ENCODE measurements at places on chromosomes 16 and 17.

DNA sequence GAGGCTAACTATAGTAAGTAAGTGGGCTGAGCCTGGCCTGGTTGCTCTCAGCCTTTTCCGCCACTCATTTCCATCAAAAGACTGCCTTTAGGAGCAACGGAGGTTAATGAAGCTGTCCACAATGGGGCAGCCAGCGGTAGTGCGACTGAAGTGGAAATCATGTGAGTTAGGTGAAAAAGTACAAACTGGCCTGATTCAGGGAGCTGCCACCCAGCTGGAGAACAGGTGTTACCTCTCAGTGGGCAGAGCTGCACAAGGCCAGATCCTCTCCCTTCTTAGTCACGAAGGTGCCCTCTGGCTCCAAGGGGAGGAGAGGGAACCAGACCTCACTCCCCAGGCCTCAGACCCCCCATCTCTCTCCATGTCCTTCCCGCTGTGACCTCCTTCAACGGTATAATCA, 34.4 kb upstream of the CDRT4 start:
- no peak for DNase-seq

GRCh38 chr16:70767377-70768202, 33.4 kb downstream of the VAC14 start:
- DNase-seq: no peak

DNA sequence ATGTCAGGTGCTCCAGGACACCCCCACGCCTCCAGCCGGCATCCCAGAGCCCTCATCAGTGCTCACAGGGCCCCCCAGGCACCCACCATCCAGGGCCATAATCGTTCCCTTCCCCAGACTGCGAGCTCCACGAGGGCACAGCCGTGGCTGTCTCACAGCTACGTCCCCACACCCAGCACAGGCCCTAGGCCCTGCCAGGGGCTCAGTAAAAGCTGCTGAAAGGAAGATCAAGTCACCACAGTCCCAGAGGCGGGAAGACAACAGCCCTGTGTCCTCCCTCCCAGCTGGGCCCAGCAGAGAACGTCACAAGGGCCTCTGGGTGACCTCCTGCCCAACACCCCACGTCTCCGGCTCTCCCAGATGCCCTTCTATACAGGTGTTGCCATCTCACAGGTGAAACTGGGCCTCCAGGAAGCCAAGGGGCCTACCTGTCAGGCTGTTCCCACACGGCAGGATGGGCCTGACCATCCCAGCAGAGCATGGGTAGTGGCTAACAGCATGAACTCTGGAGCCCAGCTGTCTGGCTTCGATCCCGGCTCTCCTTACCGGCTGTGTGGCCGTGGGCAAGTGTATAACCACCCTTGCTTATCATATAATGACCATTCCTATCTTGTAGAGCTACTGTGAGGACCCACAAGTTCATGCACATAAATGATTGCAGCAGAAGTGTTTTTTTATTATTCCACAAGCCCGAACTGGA, 17.9 kb downstream of the ARL2BP start:
- DNase-seq: no peak

DNA sequence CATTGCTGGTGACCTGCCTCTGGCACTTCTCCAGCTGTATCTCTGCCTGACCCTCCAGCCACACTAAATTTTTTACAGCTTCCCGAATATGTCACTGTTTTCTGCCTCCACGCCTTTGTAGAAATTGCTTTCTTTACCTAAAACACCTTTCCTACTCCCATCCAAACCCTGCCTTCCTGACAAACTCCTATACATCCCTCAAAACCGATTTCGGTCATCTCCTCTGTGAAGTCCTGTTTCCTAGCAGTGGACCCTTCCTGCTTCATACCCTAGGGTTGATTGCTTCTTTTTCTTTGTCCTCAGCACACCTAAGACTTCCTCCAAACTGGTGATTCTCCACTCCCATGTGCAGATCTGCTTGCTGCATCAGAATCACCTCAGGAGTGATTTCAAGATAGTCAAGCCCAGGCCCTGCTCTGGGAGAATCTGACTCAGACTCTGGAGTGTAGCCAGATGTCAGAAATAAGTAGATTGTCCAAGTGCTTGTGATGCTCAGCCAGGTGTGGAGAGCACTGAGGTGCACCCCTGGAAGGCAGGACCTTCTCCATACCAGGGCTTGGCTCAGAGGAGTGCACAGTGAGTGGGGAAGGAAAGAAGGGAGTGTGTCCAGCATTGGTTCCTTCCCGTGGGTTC, 184.2 kb downstream of the COPRS start:
- no peak for DNase-seq

GRCh38 chr17:40433551-40434415, 9.5 kb upstream of the IGFBP4 start:
- DNase-seq: no peak

DNA sequence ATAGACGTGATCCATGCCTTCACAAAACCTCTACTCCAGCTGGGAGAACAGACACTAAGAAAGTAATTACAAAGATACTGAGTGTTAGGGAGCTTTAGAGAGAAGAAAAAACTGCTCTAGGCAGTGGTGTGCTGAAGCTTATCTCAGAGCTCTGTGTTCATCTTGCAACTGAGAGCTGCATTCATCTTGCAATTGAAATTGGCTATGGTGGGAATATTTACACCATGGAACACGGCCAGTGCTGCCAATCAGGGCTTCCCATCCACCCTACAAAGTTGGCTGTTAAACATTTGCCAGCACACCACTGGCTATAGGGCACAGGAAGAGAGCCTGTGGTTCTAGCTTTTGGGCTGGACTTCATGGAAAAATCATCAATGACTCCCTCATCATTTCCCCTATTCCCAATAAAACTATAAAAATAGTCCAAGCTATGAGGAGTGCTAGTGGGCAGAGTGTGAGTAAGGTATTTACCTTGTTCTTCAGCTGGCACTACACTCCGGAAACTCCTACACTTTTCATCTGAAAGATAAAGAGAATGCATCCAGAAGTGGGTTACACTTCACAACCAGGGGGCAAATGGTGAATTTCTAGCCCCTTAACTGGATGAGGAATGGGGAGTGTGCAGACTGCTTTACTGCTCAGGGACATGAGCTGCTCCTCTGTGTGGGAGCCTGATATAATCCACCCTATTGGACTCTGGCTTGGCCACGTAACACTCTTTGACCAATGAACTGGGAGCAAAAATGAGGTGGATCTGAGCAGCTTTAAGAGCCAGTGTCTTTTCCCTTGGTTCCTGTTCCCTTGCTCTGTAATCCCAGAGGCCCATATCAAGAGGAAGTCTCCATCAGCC, 11.6 kb downstream of the GSG1L2 start:
- DNase-seq: no peak

GRCh38 chr17:58756246-58757161, 850 bp downstream of the PPM1E start:
- DNase-seq: no peak

DNA sequence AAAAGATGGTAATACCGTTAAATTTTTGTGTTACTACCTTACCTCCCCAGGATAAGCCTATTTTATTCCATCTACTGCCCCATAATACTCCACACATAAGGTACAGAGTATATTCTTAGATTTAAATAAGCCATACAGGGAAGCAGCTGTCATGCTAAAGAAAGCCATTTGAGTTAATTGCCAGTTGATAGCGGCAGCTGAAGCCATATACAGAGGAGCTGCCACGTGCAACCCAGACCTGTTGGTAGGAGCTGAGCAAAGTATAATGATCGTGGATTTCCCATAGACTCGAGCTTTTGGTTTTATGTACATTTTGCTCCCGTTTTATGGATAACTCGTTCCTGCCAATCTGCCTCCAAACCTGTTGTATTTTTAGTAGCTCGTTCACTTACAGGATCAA, 12.0 kb downstream of the CPSF4L start:
- DNase-seq: no peak

DNA sequence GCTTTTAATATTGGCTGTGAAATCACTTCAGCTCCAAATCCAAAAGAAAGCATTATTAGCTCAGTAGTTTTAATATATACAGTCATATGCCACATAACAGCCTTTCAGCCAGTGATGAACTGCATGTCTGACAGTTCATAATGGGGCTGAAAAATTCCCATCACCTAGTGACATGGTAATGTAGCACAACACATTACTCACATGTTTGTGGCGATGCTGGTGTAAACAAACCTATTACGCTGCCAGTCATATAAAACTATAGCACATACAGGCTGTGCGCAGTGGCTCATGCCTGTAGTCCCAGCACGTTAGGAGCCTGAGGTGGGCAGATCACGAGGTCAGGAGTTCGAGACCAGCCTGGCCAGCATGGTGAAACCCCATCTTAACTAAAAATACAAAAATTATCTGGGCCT, 92.2 kb downstream of the TUBD1 start:
- no peak for DNase-seq

- no peak for DNase-seq
Measured at GRCh38 chr17:57586196-57586740, 158.8 kb downstream of the CCDC182 start.

DNA sequence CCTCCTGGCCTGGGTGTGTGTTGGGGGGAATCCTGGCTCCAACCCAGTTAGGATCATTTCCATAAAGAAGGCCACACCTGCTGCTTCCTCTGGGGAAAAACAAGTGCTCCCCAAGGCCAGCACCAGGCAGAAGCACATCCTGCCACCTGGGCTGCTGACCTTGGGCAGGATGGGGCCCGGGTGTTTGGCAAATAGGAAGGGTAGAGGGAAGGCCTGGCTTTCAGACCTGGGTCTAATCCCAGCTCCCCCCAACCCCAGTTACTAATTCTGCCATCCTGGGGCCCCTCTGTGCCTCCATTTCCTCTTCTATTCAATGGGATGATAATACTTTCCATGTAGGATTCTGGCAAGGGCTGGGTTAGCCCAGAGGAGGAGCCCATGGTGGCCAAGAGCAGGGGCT, 3.0 kb upstream of the NLRC5 start:
- DNase-seq: no peak

DNA sequence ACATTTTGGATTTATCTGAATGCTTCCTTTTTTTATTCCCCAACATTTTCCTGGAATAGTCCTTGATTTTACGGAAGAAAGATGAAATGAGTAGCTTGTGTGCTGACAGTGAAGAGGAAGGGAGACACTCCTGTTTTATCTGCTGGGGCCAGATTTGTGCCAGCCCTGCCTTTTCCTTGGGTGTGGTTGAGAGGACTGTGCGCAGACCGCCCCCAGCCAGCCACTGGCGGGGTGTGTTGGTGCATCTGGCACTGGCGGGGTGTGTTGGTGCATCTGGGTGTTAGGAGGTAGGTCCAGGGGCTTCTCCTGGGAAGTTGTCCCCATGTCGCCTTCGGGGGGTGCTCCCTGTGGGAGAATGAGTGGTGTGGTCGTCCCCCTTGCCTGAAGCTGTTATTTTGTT, 39.5 kb downstream of the RAP1GAP2 start:
- no peak for DNase-seq

- no peak for DNase-seq
Measured at GRCh38 chr16:83720213-83720612, 87.6 kb upstream of the HSBP1 start.

- DNase-seq: no peak
Measured at GRCh38 chr17:17752821-17753321, 71.6 kb downstream of the RAI1 start.

GRCh38 chr16:72743011-72743761, 304.7 kb downstream of the ZFHX3 start:
- no peak for DNase-seq

GRCh38 chr17:13395346-13395745, 206.4 kb downstream of the HS3ST3A1 start:
- no peak for DNase-seq

- no peak for DNase-seq
Measured at GRCh38 chr17:68054296-68054900, 18.9 kb downstream of the KPNA2 start.

- no peak for DNase-seq
Measured at GRCh38 chr17:77027271-77027889, 113.4 kb upstream of the SEC14L1 start.

DNA sequence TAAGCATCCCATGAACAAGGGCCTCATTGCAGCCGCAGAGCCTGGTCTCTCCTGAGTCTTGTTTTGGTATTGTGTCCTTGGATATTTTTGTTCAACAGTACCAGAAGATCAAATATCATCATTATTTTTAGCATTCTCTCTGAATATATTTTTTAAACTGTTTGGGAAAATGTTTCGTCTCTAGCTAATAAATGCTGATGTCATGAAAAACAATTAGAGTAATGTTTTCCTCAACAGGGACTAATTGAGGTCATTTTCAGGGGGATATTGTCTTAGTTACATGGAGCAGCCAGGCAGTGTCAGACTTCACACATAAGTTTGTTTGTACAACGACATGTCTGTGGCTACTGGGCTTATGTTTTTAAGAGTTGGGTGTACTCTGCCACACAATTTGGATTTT, 805.3 kb upstream of the SOX9 start:
- no peak for DNase-seq

DNA sequence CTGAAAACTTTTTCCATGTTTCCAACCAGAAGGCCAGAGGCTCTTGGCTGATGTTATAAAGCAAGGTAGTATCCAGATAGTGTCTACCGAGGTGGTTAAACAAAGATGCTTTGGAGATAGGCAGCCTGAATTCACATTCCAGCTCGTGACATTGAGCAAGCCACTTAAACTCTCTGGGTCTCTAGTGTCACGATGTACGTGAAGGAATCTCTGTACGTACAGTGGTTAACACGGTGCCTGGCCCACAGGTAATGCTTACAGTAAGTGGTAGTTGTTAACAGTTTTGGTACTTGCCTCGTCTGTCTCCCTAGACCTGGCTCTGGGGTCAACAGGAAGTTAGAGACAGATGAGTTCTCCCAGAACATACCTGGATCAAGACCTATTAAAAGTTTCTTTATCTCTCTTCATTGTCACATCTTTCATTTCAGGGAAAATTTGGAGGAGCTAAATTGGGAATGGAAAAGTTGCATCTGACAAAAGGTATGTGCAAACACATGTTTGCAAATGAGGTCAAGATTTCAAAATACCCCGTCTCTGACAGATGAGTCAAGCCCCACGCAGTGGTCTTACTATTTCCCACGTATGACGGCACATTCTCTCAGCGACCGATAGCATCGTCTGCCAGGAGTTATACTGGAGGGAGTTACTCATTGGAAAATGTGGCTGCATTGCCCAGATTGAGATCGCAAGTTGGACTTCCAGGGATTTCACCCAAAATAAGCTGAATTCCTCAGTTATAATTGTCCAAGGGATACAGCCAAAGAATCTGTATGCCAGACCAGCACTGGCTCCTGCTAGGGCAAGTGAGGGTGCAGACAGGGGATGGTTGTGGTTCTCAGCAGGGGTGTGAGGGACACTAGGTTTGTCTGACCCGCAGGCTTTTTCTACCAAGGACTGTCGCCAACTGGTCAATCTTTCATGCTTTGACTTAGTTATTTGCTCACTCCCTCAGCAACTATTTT, 18.9 kb upstream of the MYH10 start:
- DNase-seq: no peak
